KBM-7 (cell line): ENCODE measurements at places on chromosomes 11 and 22.

DNA sequence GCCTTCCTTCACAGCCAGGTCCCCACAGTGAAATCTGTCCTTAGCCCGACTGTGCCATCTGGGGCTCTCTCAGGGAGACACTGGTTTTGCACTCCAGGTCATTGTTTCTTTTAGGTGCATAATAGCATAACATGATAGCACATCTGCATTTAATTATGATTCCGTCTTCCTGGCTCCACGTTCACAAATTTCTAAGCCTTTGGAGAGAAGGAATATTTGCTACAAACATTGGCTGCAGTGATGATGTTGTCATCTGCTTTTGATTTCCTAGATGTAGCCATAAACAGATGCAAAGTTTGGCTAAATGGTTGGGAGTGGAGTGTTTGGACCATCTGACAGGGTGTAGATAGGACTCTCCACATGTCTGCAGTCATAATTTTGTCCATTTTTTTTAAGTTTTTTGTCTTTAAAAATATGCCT lies 12.0 kb upstream of the CAT start:
- DNase-seq: no peak

DNA sequence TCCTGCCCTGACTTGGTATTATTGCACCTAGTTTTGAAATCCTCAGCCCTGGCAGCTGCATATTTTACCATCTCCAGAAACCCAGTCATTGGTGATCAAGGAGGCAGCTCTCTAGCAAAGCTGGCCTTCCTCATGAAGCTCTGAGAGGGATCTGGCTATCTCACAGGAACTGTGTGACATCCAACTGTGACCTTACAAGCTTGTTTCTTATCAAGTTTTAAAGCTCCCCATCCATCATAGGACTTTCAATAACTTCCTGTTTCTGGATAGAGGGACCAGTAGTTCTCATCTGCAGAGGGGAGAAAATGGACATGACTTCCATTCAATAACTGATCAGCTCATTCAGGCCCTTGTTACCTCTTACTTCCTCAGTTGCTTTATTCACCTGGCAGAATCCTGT lies 18.2 kb downstream of the CALCA start:
- no peak for DNase-seq

DNA sequence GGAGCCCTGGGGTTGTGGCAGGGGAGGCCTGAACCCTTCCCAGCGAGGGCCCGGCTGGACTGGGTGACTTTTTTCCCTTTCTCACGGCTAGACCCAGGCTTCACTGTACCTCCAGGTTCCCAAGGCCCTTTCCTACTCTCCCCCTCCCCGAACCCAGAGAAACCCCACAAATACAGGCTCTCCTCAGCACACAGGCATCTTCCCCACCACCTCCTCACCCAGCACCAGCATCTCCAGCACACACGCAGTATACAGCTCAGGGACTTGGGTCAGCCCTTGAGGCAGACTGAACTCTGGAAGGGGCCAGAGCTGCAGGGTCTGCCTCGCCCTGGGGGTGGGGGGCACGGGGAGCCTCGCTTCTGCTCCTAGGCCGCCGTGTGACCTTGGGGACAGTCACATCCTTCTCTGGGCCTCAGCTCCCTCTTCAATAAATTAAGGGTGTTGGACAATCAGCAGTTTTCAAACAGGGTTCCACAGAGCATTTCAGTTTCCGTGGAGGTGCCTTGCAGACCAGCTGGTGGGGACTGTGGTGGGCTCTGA lies 4.5 kb downstream of the TMPRSS13 start:
- DNase-seq: no peak

GRCh38 chr22:22871536-22872278 lies 15.9 kb upstream of the IGLL5 start:
- DNase-seq: no peak

GRCh38 chr11:119688356-119688755 lies 40.6 kb downstream of the NECTIN1 start:
- no peak for DNase-seq

GRCh38 chr11:129287920-129288319 lies 87.7 kb upstream of the BARX2 start:
- DNase-seq: no peak

- DNase-seq: no peak
Measured at GRCh38 chr11:129280027-129280811, 88.1 kb upstream of the ARHGAP32 start.

DNA sequence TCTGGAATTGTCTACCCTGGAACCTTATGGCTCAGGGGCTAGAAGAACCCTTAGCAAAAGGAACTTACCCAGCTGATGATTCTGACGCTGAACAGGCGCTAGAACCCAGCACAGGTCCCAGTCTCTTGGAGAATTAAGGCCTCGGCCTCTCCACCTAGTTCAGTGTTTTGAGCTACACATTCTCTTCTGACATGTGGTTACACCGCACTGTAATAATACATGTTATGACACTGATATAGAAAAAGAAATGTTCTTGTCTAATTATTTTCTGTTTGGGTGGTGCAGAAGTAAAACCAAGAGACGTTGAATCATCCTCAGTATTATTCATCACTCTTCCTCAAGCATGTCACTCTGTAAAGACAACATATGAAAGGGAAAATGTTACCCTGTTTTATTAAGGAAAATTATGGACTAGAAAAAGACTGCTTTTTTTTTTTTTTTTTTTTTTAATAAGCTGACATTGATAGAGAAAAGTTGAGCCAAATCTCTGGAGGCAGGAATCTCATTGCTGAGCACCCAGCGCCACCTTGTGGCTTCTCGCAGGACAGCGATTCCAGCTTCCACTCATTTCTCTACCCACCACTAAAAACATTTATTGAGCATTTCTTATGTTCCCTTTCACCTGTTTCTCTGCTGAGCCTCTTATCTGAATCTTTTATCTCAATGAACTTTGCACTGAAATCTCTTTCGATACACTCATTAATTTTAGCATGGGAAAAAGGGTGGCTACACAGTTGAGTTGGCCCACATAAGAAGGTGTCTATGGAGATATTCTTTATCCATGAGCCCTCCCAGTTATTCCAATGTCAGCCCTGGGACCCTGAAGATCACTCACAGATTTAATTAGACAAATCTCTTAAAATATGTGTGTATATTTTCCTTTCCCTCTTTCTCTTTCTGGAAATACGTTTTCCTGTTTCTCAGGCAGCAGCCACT lies 12.6 kb upstream of the APLNR start:
- peak; percentile 84 for DNase-seq

DNA sequence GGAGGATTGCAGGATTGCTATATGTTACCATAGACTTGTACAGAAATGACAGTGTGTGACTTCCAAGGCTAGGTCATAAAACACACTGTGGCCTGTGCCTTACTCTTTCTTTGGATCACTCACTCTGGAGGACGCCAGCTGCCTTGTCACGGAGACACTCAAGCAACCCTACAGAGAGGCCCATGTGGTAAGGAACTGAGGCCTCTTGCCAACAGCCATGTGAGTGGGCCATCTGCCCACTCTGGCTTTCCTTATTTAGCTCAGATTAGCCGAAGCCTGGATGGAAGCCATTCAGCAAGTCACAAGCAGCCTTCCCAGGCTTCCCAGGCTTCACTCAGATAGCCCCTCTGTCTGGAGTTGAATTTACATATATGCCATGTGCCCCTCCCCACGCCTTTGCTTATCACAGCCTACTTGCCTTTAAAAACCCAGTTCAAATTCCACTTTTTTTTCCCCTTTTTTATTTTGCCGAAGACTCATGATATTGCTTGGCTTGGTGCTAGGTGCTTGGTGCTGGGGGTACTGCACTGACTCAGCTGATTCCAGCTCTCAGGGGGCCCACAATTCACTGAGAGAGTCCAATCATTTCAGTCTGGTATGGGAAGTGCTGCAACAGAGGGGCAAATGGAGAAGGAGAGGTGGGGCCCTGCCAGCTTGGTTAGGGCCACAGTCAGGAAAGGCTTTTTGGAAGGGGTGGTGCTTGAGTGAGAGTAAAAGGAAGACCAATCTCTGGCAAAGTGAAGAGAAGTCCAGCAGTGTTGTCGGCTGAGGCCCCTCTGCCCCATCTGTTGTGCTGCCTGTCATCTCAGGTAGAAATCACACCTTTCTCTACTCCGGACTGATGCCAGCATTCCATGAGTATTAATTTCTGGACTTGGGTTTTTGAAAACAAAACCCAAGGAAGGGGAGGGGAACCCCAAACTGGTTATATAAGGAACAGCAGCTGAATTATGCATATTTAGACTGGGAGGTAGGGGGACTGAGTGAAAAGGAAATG lies 14.5 kb upstream of the P4HA3 start:
- DNase-seq: no peak

DNA sequence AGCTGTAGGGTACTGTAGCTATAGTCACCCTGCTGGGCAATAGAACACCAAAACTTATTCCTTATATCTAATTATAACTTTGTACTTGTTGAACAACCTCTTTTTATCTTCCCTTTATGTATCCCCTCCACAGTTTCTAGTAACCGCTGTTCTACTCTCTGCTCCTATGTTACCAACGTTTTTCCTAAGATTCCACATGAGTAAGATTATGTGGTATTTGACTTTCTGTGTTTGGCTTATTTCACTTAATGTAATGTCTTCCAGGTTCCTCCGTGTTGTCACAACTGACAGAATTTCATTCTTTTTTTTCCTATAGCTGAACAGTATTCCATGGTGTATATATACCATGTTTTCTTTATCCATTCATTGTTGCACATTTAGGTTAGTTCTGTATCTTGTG lies 258.4 kb downstream of the DYNC2H1 start:
- DNase-seq: no peak

GRCh38 chr22:22042009-22042408 lies 59.4 kb upstream of the TOP3B start:
- no peak for DNase-seq

DNA sequence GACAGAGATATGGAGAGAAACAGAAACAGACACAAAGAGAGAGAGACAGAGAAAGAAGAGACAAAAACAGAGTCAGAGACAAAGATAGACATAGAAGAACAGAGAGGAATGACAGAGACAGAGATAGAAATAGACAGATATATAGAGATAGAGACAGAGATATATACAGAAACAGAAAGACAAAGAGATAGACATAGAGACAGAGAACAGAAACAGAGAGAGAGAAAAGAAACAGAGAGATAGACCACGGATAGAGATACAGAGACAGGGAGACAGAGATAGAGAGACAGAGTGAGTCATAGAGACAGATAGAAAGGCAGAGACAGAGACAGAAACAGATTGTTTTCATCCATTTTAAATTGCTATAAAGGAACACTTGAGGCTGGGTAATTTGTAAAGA lies 12.3 kb upstream of the MPEG1 start:
- DNase-seq: no peak

DNA sequence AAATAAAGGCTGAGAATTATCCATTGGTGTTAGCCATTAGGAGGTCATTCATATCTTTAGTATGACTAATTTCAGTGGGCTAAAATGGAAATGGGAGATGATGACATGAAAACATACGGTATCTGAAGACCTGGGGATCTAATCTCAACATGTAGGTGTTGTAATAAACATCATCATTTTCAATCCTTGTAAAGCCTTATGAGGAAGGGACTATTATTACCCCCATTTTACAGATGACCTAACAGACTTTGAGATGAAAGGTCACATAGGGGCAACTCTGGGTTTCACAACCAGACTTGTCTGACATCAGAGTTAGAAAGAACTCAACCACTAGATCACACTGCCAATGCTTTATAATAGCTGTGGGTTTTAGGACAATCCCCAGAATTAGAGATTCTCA lies 34.8 kb upstream of the TMEM135 start:
- DNase-seq: no peak

DNA sequence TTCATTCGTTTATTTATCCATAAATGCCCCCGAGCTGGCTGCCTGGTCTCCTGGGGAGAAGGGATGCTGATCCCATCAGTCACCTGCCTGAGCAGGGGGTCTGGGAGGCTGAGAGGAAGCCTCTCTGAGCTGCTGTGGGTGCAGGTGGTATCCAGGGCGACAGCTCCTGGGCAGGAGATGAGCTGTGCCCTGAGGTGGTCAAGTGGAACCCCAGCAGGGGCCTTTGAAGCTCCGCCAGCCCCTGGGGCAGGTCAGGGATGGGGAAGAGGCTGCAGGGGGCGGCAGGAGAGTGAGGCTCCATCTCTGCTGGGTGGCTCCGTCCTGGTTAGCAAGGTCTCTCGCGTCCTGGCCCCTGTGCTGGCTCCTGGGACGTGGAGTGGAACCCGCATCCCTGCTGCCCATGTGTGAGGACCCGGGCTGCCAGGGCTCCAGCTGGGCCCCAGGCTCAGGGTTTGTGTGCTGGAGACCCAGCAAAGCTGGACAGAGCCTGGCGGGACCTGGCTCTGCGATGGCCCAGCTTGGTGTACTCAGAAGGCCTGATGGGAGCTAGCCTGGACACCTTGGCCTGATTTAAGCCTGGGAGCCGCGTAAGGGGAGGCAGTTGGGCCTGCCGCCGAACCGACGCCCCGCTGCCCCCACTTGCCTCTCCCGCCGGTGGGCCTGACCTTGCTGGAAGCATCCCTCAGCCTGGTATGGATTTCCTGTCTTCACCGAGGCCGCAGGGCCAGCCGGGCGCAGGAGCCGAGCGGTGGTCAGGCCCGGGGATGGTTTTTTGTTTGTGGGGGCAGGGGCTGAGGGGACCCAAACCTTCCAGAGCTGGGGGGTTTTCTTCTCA lies 44.5 kb downstream of the RTN4R start:
- no peak for DNase-seq

- no peak for DNase-seq
Measured at GRCh38 chr11:130911306-130911705, 5.0 kb downstream of the SNX19 start.

- DNase-seq: no peak
Measured at GRCh38 chr22:33513388-33514338, 406.6 kb downstream of the LARGE1 start.

DNA sequence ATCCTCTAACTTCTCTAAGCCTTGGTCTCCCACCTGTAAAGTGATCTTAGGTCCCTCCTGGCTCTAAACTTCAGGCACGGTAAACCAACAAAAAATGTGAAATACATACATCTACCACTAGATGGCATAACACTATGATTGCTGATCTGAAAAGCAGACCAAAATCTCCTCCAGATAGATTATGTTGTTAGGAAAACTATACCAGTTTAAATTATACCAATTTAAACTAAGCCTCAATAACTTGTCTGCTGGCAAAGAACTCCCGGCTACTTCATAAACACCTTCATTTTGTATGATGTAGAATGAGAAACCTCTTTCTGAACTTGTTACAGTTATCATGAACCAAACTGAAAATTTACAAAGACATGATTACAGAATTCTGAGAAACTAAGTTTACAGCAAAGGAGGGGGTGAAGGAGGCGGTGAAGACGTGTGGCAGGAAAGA lies 85.9 kb downstream of the SBF2 start:
- peak; percentile 77 for DNase-seq

DNA sequence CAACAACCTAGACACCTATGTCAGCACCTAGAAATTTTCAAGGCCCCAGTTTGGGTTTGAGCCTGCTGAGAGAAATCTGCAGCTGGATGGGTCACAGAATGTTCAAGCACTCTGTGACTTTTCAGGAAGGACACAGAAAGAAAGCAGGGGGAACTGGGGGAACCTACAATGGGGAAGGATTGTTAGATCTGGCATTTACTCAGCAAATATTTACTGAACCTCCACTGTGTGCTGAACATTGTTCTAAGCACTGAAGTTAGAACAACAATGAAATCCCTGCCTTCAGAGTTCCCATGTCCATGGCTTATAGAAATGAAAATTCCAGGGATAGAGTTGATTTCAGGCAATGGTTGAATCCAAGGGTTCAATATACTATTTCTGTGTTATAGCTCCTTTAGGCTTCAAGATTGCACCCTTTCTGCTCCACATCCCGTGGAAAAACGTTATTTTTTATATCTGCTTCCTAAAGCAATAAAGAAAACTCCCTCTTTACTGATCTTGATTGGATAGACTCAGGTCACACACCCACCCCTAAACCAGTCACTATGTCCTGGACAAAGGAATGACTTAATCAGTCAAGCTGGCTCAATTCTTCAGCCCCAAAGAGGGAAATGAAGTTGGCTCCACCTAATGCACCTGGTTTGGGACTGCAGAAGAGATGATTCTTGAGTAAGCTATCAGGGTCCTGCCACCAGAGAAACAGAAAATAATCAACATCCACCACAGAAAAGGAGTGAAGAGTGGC lies 95.1 kb downstream of the OR5AK2 start:
- no peak for DNase-seq
